SJSA1 (cell line): ENCODE measurements at places on chromosomes 12 and 14. TPM values are rescaled to one million over a fixed set of nuclear protein-coding genes. Genes with fewer than 3 reads are reported as not detected.
A peak's percentile ranks its signal among the peaks of the same experiment; 100 is the strongest.

GRCh38 chr14:54349713-54350112 lies 47.1 kb upstream of the CDKN3 start:
- DNase-seq = no peak

- peak; percentile 2 for DNase-seq
Measured at GRCh38 chr14:101665478-101666078, 95.9 kb upstream of the PPP2R5C start.

GRCh38 chr12:84131076-84131475 lies 781.5 kb downstream of the SLC6A15 start:
- no peak for DNase-seq

DNA sequence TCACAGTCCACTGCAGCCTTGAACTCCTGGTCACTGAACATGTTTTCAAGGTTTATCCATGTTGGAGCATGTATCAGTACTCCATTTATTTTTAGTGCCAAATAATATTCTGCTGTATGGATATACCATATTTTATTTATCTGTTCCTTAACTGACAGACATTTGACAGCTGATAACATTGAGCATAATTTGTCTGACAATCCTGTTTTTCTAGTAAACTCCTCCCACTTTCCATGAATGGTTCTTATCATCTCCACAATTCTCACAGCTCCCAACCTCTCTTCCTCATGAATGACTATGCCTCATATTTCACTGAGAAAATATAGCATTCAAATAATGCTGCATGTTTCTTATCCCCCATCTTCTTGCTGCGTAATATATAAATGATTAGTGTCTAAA lies 33.3 kb downstream of the COCH start:
- DNase-seq = no peak

CDKN3 gene
- total RNA-seq = 152 and 162 TPM in 2 replicates

GRCh38 chr12:7099290-7099996 lies 7.2 kb upstream of the C1R start:
- no peak for DNase-seq

INHBC gene
- 0.18 and 0.88 TPM in 2 replicates for total RNA-seq

DNA sequence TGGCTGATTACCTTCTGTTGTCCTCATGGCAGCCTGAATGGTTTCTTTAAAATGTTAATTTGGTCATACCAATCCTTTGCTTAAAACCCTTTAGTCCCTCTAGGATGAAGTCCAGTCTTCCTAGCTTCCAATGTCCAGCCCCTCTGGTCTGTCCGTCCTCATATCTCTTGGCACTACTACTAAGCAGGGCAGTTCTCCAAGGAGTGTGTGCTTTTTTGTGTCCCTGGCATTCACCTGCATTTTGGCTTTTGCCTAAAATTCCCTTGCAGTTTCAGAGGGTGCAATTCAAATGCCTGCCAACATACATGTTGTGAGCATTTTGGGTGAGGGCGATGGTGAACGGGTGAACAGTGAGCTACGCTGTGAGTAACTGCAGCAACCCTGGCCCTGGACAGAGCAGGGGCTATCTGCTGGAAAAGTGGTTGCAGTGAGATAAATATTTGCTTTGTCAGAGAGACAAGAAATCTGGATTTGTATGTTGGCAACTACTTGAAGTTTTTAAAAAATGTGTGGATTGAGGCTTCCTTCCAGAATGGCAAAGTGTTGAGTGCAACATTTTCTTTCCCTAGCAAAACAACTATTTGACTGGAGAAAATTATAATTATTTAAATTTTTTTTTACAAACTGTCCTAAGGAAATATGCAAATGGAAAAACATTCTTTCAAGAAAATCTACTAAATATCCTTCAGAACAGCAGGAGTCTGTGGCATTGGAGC lies 14.6 kb downstream of the GALNT8 start:
- DNase-seq = no peak

MUCL1 gene
- not detected in 2 replicates for total RNA-seq
